ENCODE measurements at places on chromosomes 1 and 21.

GRCh38 chr21:27425574-27425973 is 458.7 kb upstream of the ADAMTS5 start:
- DNase-seq: peak; percentile 93

GRCh38 chr1:118124064-118124463 is 61.0 kb downstream of the SPAG17 start:
- no peak for DNase-seq

GRCh38 chr1:6275826-6276782 is 15.2 kb upstream of the GPR153 start:
- DNase-seq: peak; percentile 84

- no peak for DNase-seq
Observed at GRCh38 chr1:93965256-93965655, 56.0 kb upstream of the GCLM start.

DNA sequence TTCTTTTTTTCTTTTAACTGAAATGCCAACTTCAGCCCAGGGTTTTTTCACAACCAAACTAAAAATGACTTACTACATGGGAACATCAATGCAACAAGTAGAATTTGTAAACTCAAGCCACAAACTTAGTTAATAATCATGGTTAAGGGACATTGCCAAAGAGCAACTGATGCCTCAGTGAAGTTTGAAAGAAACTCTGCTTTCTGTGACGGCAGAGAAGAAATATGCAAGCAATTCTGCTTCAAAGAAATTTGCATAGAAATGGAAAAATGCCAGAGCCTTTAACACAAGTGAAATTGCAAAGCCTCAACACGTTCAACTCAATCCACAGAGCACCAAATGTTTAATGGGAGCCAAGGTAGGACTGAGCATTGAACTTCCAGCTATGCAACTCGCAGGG is 5.0 kb upstream of the CHD5 start:
- DNase-seq: peak; percentile 88

DNA sequence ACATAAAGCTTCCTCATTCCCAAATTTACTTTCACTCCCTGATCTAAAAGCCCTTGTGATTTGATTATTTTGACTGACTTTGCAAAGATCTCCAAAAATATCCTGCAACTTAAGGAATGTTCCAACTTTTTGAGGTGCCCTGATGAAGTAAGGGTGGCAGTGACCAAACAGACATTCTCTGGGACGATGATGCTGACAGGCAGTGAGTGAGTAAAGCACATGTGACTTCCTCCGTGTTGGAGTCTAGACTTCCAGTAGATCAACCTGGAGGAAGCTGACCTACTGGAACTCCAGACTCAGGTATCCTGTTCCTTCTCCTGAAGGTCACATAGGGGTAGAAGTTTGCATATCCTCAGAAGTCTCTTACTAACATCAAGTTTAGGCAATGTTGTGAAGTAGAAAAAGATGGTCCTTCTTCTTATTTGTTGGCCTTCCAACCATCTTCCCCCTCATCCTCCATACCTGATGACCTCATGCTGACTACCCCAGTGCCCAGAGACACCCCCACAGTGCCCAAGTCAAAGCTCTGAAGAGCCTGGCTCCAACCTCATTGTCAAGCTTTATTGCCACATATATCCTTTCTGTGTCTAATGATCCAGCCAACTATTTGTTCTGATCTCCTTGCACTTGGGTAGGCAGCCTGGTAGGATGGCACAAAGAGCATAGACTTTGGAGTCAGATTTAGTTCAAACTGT is 16.0 kb downstream of the TNFSF4 start:
- no peak for DNase-seq

DNA sequence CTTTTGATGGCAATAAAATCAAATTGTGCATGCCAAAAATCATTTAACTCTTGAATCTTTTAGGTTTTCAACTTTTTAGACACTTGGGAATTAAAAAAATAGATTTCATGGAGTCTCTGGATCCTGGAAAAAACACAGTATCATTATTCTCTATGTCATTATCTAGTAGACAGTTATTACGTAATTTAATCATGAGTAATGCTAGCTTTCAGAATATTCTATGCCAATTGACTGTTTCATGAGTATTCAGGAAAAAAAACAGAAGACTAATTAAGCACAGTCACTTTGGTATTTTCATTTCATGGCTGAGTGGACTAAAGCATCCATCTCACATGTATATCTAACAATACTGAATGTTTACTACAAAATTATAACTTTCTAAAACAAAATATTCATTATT is 44.0 kb downstream of the ODF2L start:
- DNase-seq: peak; percentile 25

DNA sequence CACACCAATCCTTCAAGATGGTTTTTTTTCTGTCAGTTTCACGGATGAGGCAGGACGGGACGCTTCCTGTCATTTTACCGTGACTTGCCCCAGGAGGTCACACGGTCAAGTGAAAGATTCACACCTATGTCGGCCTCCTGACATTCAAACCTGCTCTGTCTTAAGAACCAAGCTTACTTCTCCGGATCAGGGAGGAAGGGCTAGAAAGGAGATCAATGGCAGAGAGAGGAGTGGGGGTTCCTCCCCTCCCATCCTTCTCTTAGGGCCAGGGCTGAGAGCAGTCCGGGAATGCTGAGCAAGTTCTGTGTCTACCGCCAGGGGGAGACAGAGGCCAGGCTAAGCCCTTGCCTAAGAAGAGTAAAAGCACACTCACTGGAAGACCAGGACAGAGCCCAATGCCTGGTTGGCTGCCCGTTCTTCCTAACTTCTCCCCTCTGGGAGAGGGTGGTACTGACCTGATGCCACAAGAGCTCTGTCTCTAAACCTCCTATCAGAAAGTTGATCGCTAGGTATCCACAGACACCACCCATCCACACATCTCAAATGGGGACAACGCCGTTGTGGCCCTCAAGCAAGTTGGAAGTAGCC is 1.1 kb upstream of the PPM1J start:
- peak; percentile 88 for DNase-seq

- DNase-seq: no peak
Observed at GRCh38 chr1:156461781-156462647, 38.6 kb downstream of the MEF2D start.

- DNase-seq: no peak
Observed at GRCh38 chr1:19166066-19166465, 44.0 kb downstream of the UBR4 start.

- DNase-seq: no peak
Observed at GRCh38 chr1:219278288-219278687, 104.6 kb downstream of the LYPLAL1 start.

DNA sequence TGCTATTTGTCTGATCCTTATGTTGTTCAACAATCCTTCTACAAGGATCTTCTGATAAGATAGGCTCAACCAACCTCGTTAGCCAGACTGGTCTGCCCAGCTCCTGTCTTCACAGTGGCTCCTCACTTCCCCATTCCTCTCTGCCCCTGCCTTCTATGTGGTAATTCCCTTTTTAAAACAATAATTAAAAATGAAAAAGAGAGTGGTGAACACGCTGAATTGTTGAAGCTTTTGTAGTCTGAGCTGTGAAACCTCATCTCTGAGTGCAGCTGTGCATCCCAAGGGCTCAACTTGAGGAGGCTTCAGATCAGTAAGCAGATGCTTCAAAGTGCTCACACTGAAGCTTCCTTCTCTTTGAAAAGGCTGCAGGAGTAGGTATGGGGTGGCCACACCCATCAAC is 70.7 kb upstream of the JUN start:
- DNase-seq: no peak

GRCh38 chr1:25971066-25971810 is 26.6 kb downstream of the PAFAH2 start:
- DNase-seq: no peak

DNA sequence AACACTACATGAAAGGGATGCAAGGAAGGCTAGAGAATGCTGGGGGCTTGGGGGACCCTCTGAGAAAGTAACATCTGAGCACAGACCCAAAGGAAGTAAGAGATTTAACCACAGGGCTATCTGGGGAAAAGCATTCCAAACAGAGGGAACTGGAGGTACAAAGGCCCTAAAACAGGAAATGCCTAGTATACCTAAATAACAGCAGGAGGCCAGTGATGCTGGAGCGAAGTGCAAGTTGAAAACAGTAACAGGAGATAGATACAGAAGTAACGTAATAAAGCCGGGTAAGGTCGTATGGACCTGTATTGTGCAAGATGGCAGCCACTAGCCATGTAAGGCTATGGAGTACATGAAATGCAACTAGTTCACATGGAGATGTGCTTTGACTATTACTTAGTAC is 52.1 kb downstream of the CD34 start:
- DNase-seq: no peak

DNA sequence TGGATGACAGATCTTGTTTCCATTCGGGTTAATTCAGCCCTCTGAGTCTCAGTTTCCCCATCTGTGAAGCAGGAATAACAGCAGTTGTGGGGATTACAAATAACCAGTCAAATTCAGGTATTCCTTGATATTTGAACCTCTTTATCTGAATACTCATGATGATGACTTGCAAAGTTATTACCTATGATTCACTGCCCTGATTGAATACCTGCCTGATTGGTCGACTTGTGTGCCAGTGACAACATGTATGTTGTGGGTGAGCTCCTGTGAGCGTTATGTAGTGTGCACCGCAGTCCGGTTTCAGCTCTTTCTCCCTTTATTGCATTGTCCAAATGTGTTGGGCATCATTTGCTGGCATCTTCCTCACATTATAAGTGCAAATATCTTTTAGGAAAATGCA is 9.5 kb upstream of the TMEM61 start:
- DNase-seq: no peak

- peak; percentile 80 for DNase-seq
Observed at GRCh38 chr21:44871576-44872269, 1.8 kb downstream of the PTTG1IP start.

GRCh38 chr1:35451125-35451528 is 106.1 kb downstream of the KIAA0319L start:
- peak; percentile 77 for DNase-seq

GRCh38 chr1:18884727-18885126 is 17.6 kb downstream of the ALDH4A1 start:
- no peak for DNase-seq

DNA sequence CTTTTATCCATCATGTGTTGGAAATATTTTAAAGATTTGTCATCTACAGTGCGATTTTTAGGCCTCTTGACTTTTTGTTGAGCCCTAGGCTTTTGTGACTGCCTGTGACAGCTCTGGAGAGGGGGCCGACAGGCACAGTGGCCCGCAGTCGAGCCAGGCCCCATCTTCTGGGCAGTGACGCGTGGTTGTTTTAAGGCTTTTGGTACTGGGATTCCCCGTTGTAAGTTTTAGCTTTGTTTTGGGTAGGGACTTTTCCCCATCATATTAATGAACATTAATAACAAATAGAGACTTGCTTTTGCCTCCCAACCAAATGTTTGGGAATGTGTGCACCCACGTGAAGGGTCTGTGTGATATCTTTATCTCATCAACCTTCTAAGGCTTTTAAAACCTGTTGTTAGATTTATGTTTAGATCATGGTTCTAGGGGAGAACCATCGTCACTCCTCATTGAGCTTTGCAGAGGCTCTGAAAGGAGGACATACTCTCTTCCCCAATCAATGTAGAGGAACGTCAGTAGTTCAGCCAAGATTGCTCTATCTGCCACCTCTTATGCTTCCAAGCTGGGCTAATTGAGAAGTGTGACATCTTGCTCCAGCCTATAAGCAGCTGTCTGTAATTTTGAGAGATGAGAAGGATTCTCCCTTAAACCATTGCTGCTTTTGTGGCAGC is 34.6 kb downstream of the MAPKAPK2 start:
- DNase-seq: no peak

GRCh38 chr1:29332204-29332603 is 95.9 kb downstream of the PTPRU start:
- no peak for DNase-seq

GRCh38 chr1:236051242-236051791 is 13.6 kb downstream of the NID1 start:
- DNase-seq: peak; percentile 59

GRCh38 chr1:47987601-47988000 is 9.6 kb downstream of the TRABD2B start:
- DNase-seq: no peak

GRCh38 chr1:183096894-183097293 is 73.7 kb downstream of the LAMC1 start:
- peak; percentile 95 for DNase-seq

DNA sequence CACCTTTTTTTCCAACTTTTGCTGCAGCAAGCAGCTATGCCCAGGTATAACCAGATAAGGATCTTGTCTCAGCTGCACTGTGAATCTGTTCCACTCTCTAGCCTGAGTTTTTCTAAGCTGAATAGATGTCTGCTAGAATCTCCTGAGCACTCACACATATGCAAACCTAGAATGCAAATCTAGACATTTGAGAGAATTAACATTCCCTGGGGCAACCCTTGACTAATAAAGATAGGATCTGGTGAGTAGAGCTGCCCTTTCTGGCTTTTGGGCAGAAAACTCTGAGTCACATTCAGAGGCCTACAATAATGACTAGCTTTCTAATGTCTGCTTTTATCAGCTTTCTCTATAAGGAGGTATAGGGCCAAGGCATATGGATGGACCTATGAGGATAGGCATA is 61.4 kb upstream of the BARHL2 start:
- DNase-seq: no peak

- DNase-seq: peak; percentile 71
Observed at GRCh38 chr1:40153073-40153770, 8.0 kb upstream of the RLF start.

DNA sequence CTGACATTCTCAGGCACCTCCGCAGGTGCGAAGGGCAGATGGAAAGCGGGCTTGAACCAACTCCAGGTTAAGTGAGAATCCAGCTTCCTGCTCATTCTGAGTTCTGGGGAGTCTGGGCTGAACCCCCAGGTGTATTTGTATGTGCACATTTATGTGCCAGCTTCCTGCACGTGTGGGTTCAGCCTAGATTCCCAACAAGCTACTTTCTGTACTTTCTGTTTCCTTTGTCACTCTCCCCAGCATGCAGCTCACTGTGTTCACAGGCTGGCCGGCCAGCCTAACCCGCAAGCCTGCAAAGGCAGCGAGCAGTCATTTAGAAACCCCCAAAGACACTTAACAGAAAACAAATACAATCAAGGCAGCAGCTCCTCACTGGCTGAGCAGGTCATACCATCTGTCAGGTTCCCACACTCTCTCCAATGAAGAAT is 1.3 kb upstream of the IL19 start:
- DNase-seq: no peak

- no peak for DNase-seq
Observed at GRCh38 chr1:113770031-113770430, 10.7 kb upstream of the PHTF1 start.

DNA sequence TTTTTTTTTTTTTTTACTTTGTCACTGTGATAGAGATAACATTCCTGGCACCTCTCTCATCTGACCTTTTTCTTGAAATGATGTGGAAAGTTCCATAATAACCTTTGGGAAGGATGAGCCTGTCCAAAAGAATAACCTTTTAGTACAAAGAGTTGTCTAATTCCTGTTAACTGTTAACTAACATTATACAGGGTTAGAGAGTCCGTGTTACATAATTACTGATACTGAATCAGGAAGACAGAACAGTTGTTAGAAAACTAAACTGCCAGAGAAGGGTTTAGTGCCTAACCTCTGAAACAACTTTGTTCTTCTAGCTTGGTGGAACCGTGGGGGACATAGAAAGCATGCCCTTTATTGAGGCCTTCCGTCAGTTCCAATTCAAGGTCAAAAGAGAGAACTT is 8.8 kb downstream of the CTPS1 start:
- no peak for DNase-seq

Measured in AG10803 (cell line).